Common myeloid progenitor, CD34-positive (primary cell): ENCODE measurements at places on chromosomes 1 and 21.

DNA sequence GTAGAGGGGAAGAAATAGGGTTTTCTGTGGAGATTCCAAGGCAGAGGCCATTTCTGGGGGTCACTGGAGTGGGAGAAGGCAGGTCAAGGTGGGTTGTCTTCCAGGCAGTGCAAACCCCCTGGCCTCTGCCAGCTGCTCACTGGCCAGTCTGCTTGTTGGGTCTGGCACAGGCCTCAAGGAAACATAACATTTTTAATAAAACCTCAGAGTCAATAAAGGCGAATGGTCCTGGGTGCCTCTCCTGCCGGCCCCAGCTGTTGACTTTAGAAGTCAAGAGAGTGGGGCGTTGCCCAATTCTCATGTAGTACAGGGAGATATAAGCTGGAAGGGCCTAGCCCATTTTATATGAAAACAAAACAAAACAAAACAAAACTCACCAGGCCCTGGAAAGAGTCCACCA is 36.6 kb downstream of the RUNX3 start:
- no peak for DNase-seq

GRCh38 chr1:92051948-92052347 is 22.2 kb downstream of the EPHX4 start:
- DNase-seq: no peak

DNA sequence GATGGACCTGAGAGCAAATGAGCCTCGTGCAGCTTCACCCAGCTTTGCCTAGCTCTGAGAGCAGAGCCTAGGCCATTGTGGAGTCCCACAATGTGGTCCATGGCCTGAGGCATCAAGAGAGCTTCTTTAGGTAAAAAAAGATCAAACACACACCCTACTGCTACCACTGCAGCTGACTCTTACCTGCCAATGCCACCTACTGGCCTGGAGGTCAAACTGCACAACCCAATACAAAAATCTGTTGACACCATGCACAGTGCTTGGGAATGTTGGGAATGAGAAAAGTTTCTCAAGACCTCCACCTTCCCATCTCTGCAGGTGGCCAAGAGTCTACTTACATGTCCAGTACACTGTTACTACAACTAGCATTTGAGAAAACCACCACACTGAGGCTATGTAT is 60.6 kb downstream of the UCHL5 start:
- no peak for DNase-seq

- DNase-seq: peak; percentile 35
Measured at GRCh38 chr1:24769656-24770651, 24.7 kb downstream of the CLIC4 start.

DNA sequence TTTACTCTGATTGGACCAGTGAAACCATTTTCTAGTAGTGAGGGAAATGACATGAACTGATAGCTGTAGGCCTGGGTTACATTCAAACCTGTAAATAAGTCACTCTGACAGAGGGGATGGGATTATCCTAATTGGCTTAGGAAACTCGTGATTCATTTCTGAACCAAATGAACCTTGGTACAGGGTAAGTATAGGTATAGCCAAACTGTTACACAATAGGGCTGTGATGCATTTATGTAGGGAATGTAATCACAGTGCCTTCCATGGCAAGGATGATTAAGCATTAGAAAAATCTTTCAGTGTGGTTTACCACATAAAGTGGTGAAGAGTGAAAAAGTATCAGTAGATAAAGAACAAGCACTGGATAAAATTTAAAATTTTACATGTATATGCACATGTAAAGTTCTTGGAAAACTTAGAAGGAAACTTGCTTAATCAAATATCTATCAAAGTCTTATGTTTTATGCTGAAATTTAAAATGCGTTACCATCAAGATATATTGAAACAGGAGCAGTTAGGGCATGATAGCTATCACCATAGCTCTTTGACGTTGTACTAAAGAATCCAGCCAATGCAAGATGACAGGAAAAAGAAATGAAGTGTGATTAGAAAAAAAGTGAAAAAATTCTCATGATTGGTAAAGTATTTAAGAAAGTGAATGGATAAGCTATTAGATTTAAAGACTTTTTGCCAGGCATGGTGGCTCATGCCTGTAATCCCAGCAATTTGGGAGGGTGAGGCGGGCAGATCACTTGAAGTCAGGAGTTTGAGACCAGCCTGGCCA is 63.0 kb downstream of the RABGAP1L start:
- no peak for DNase-seq

GRCh38 chr21:16473988-16474387 is 744.2 kb downstream of the USP25 start:
- no peak for DNase-seq

GRCh38 chr1:183871601-183872000 is 66.7 kb downstream of the RGL1 start:
- DNase-seq: no peak

DNA sequence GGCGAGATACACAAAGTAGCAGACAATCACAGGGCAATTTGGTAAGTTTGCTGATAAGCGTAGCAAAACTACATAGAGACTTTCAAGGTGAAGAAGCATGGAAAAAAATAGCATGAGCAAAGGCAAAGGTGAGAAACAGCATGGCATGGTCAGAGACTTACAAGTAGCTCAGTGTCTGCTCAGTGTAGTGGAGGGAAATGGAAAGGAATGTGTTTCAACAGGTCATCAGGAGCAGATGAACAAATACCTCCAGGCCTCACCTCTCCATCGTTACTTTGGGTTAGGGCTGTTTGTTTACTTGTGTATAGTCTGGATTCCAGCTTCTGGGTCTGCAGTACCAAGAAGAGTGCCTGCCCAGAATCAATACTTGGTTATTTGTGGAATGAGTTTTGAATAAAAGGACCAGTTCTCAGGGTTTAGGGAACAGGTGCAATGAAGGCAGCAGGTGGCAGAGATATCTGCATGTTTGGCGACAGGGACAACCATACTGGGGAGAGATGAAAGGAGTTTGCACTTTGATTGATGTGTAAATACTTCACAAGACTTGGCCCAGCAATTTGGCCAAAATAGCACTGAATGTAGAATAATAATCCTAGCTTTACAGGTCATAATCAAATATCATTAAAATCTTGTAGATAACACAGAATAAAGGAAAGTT is 97.0 kb upstream of the FGGY start:
- no peak for DNase-seq

DNA sequence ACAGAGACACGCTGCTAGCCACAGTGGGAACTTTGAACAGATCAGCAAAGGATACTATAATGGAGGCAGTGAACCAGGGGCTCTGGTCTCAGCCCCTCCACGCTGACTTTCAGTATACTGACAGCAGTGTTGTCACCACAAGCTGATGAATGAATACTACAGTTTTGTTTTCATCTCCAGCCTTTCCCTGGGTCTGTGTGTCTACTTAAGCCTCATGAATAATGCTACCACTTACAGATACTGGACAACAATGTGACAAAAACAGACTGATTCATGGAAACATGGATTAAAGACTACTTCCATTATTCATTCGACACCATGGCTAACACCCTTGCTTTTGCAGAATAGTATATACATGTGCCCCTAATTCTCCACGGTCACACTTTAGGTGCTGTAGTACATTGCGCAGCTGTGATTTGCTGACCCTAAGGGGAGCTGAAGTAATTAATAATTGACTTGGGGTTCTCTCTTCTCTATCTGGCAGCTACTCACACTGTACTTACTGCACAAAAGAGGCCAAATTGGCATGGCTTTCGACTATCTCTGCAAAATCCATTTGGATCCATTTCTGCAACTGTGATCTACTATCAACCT is 203.2 kb upstream of the LYPLAL1 start:
- DNase-seq: no peak

DNA sequence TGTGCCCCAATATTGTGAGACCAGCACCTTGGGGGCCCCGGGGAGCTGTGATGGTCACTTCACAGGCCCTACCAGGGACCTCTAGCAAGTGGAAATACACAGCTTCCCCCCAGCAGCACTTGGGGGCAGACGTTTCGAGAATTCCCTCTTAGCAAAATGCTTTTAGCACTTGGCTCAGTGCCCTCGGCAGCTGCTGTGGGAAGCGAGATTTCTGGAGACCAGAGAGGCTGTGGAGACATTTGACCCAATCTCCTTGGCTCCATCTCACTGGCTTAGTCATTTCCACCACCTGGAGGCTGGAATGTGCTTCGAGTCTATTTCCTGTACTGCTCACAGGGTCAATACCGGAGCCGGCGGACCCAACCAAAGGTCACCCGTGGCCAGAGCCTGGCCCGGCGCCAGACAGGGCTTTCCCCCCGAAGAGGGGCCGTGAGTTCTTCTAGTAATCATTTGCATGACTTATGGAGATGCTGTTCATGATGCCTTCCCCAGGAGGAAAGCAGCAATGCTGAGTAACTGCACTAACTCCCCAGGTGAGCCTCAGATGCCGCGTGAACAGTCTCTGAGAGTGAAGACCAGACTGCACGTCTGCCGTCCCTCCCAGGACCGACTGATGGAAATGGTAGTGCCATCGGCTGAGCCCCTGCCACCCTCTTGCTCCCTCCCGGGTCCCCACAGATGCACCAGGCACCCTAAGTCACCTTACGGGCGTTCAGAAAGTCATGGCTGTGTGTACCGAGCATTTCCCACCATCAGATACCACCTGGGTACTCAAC is 4.4 kb upstream of the C2CD2 start:
- no peak for DNase-seq

DNA sequence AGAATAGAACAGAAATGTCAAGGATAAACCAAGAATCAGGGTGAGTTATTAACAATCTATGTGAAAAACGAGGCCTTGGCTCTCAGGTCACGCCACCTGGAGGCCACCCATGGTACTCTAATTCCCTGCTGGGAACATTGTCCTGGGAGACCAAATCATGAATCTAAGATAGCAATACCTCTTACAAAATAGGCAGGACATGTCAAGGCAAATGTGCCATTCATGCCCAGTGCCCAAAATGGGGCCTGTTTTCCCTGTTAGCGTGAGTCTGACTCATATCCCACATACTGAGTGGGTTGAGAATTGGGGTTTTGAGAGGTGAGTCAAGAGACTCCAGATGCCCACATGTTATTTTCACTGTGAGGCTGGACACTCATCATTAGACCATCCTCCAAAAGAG is 380.8 kb downstream of the HHIPL2 start:
- DNase-seq: peak; percentile 22

DNA sequence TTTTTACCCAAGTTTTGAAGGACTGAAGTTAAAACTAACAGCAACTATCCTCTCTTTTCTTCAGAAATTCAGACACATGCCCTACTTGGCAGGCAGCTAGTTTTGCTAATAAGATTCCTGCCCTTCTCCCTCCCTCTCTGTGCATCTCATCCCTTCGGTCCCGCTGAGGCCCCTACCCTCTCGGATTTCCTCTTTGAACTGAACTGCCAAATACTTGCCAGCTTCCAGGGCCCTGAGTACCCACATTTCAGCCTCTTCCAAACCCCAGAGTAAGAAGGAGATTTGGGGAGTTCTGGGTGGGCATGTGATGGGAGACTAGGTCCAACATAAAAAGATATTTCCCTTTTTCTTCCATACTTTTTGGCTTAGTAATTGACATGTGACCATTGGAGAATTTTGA is 116.5 kb upstream of the JUN start:
- no peak for DNase-seq

- peak; percentile 35 for DNase-seq
Measured at GRCh38 chr1:236063919-236064673, 794 bp downstream of the NID1 start.

- DNase-seq: peak; percentile 54
Measured at GRCh38 chr21:33901412-33902288, 14.0 kb downstream of the ATP5PO start.

- no peak for DNase-seq
Measured at GRCh38 chr1:214220891-214221290, 60.1 kb upstream of the SMYD2 start.

DNA sequence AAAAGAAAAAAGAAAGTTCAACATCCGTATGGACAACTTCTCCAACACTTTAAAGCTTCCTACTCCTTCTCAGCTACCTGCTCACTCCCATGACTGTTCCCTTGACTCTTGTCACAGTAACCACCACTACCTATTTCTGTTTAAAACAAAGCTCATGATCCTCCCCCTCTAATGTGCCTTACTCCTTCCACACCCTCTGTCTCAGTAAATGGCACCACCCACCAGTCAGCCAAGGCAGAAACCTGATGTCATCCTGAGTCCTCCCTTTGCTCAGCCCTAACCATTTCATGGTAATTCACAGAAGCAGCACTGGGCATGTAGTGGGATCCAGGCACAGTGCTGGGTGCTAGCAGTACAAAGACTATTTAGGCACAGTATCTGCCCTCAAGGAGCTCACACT is 63.0 kb upstream of the PPM1J start:
- no peak for DNase-seq
